Heart right ventricle (tissue), 16 donors: ENCODE measurements at places on chromosomes 2 and 18.

GRCh38 chr2:229408356-229408755, 137.3 kb upstream of the PID1 start:
- no peak for DNase-seq

DNA sequence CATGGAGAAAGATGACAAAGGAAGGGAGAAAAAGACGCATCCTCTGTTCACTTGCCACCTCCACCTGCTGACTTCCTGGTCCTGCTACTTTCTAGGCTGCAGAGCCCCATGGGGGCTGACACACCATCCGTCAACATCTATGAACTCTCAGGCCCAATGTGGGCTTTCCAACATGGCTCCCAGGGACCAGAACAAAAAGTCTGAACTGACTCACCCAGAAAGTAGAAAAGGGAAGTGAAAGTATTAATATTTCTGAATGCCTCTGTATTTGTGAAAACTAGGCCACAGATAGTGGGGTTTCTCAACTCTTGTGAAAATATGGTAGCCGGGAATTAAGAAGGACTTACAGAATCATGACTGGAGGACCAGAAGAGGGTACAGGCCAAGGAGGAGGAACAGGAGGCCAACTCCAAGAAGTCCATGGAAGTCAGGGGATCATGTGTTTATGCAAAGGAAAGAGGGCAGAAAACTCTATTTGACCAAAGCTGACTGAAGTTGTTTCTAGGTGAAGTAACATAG, 123.1 kb upstream of the CAB39 start:
- no peak for DNase-seq

DNA sequence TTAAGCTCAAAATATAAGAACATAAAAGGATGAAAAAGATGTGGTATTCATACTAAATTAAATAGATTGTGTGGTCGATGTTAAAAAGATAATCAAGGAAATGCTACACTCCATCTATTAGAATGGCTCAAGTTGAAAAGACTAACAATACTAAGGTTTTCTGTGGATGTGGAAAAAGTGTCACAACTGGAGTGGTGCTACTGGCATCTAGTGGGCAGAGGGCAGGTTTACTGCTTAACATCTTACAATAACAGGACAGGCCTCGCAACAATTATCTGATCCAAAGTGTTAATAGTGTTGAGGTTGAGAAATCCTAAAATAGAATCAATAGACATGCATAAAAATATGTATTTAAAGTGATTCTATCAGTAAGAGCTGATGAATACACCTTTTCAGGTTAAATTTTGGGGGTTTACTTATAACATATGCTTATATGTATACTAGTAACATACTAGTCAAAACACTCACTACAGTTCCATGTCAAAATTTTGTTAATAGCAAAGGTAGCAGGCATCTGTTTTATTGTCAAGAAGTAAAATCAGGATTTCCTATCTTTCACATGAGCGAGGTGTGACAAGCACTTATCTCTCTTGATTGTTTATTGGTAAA, 91.5 kb upstream of the TMEFF2 start:
- DNase-seq, result no peak

- DNase-seq, result peak; percentile 65
Measured at GRCh38 chr2:120735746-120736170, at the start of gene GLI2. TSS of gene GLI2 (plus strand) at chr2:120735868. CDS start at chr2:120797321, 61,453 bp downstream.

DNA sequence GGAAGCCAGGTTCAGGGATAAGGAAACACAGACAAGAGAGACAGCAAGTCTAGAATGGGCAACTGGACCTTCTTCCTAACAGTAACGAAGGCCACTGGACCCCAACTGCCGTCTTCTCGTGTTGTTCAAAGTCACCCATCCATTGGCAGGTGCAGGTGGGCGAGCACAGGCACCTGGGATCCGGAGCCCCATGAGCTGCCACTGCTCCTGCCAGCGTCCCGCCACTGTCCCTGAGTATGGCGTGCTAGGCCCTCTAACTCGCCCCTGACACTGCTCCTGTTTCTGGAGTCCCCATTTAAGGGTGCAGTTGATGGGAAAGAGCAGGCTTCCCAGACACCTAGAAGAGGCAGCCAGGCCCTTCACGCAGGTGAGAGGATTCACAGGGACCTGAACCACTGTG, 48.0 kb downstream of the NDUFA10 start:
- DNase-seq, result no peak

GRCh38 chr2:26584656-26585055, 56.5 kb downstream of the CIB4 start:
- no peak for DNase-seq

GRCh38 chr2:7774481-7774880, 857.3 kb downstream of the RNF144A start:
- DNase-seq, result no peak

- DNase-seq, result no peak
Measured at GRCh38 chr2:119179202-119179601, 20.7 kb upstream of the C1QL2 start.

- no peak for DNase-seq
Measured at GRCh38 chr2:45943219-45944044, 292.0 kb downstream of the PRKCE start.

- no peak for DNase-seq
Measured at GRCh38 chr2:68110102-68110501, 47.3 kb upstream of the C1D start.

GRCh38 chr18:79336556-79337142, 59.1 kb upstream of the NFATC1 start:
- no peak for DNase-seq

GRCh38 chr2:187264612-187265011, 183.4 kb downstream of the CALCRL start:
- DNase-seq, result no peak

DNA sequence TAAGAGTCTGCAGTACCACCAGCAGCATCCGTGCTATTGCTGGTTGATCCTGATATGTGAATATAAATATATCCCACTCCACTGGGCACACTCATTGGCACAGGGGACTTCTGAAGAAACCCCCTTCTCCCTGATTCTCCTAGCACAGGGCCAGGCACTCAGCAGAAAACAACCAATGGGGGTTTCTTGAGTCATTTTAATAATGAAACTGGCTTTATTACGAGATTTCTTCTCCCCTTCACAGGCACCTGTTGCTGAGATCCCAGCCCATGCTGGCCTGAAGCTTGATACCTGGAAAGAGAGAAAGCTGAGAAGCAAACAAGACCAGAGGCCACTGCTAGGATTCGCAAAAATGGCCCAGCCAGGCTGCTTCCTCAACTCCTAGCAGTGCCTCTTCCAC, 17.9 kb upstream of the CYRIA start:
- DNase-seq, result no peak

DNA sequence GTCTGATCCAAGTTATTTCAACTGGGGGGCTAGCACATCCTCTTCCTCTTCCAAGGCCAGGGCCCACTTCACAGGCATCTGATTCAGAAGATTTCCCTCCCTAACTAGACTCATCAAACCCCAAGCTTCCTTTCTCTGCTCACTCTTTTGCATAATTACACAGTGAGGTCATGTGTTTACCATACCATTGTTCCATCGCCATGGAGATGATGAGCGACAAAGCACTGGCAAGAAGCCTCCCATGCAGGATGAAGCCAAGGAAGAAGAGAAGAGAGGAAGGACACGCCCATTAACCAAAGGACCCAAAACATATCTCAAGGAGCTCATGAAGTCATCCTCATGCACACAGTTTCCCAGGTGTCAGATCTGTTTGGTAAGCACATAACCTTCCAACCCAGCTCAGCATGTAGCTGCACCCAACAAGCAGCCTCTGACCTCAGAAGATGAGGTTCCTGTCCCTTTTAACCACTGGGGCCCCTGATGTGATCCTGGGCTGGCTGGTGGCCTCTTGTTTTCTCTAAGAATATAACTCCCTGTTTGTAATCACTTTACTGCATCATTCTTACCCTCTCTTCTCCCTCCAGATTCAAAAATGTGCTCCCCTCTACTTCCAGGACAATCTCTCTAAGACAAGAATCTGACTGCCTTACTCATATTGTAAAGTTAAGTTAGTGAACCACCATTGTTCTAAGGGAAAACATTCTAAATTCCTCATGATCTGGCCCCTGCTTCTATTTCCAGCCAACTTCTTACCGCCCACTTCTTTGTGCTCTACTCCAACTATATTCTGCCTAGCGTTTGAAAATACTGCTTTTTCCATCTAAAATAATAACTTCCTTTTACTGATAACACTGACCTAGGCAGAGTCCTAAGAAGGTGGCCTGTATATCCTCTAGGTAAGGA, 190.1 kb downstream of the TTC32 start:
- DNase-seq, result no peak

GRCh38 chr2:173963323-173963816, 1.8 kb downstream of the SP3 start:
- DNase-seq, result peak; percentile 29

- no peak for DNase-seq
Measured at GRCh38 chr2:97749581-97749980, 36.2 kb downstream of the ZAP70 start.

GRCh38 chr2:39996653-39997080, 217.6 kb upstream of the THUMPD2 start:
- no peak for DNase-seq

DNA sequence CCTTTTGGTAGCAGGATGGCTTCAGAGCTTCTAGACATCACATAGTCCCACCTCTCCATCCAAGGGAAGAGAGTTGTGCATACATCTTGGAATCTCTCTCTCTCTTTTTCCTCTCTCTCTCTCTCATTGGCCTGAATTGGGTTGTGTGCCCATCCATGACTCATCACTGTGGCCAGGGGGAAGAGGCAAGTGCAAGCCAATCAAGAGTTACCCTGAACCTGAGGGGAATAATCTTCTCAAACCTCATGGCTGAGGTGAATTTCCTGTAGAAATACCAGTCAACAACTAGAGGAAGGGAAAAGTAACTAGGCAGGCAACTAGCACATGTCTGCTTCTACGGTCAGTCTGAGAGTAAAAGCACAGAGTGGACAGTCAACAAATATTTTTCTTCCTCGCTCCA, 7.3 kb upstream of the CHN1 start:
- DNase-seq, result no peak

- no peak for DNase-seq
Measured at GRCh38 chr2:62119311-62119974, 76.5 kb upstream of the B3GNT2 start.

- no peak for DNase-seq
Measured at GRCh38 chr2:165594231-165594934, 124.9 kb downstream of the CSRNP3 start.

DNA sequence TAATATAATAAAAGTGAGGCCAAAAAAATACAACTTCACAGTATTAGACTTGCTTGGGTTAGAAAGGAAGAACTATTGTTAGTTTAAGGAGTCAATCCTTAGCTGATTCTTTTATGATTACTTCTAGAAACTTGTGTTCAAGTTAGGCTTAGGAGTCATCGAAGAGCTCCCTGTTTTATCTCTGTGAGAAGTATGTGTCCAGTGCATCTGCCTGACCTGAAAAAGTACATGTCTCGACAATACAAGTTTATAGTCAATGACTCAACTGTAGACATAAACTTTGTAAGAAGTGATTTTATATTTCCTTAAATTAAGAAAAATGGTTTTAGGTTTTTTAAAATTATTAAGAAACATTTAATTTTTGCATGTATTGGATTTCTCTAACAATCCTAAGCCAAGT, 571.2 kb downstream of the ZEB2 start:
- DNase-seq, result no peak

DNA sequence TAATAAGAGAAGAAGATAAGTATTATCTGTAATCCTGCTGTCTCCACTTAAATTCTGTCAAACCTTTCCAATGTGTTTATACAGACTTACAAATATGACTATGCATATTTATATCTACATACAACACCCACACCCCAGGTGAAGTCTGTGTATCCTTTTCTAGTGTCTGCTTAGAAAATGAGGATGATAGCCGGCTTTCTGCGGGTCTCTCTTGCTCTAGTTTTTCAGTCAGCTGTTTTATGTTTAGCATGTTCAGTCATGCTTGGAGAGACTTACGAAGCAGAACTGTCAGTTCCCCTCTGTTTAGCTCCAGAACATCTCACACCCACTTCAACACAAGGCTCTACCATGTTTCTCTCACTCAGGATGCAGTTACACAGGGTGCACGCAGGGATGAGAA, 137.3 kb upstream of the NFATC1 start:
- no peak for DNase-seq

- DNase-seq, result no peak
Measured at GRCh38 chr2:160568856-160569255, 75.2 kb upstream of the RBMS1 start.

DNA sequence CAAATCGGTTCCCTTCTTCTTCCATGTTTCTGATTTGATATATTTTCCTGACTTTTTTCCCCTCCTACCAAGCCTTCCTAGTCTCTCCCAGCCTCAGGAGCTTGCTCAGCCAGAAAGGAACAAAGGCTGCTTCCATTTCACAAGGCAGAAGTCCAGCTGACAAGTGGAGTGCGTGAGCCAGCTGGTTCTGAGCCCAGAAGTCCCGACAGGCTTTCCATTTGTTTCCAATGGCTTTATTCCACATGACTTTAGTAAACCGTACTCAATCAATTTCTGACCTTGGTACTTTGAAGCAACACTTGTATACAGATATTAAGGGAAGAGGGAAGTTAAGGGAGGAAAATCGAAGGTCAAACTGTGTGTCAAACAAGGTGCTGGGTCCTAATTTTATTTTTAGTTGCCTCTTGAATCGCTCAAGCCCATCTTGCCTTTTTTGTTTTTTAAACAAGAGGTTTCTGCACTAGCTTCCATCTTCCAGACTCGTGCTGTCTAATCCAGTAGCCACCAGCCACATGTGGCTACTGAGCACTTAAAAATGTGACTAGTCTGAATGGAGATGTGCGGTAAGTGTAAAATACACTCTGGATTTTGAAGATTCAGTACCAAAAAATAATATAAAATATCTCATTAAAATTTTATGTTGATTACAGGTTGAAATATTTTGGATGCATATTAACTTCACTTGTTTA, 36.2 kb downstream of the WIPF1 start:
- peak; percentile 87 for DNase-seq

DNA sequence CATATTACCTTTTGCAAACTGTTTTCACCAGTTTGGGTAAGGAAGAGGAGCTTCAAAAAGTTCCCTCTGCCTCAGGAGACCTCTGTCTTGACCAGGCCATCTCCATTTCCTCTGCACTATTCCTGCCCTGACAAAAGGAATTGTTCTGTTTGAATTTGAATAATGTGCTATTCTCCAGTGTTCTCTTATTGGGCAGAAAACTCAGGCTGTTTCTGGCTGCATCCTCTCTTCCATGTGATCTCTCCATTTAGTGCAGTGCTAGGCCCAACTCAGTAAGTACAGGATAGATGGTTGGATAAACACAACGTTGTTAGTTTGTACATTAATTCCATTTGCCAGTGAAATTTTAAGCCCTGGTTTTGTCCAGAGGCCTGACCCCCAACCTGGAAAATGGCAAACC, 102.2 kb upstream of the CELF4 start:
- DNase-seq, result no peak

DNA sequence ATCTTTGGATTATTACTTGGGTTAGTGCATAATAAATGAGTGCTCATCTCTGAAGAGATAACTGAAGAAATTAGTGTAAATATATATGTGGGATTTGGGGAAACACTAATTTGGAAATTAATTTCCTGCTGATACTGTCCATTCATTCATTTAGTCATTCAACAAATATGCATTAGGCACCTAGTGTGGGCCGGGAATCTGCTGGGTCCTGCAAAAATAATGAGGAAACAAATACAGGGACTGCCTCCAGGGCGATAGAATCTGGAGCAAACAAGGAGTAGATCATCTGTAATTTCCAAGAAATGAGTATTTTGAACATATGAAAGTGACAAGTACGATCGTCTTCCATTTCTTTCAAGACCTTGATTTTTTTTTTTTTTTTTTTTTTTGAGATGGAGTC, 203.7 kb upstream of the LYPD1 start:
- no peak for DNase-seq

GRCh38 chr2:904246-905024, 46.2 kb upstream of the SNTG2 start:
- no peak for DNase-seq

GRCh38 chr2:146853741-146854444, 990.9 kb upstream of the ACVR2A start:
- no peak for DNase-seq
